ENCODE measurements at places on chromosomes 13 and 19.

GRCh38 chr13:79901336-79901735, 420.4 kb downstream of the NDFIP2 start:
- DNase-seq = no peak

DNA sequence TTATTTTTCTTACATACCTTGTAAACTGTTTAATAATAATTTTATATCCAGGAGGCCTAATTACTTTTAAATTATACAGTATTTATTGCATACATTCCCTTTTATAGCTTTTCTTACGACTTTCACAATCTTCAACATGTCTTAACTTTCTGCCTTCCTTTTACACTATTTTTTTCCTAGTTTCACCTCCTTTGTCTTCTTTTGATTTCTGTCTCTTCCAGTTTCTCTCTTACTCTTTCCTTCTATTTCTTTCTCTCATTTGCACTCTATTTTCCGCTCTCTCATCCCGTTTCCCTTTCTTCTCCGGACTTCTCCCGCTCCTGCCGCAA, 11.5 kb downstream of the ZNF552 start:
- no peak for DNase-seq

- no peak for DNase-seq
Observed at GRCh38 chr13:26847281-26847680, 86.7 kb upstream of the GPR12 start.

GRCh38 chr13:41622432-41623429, 165.4 kb downstream of the RGCC start:
- DNase-seq = no peak

GRCh38 chr13:64471916-64472315, 2758.2 kb downstream of the PCDH9 start:
- DNase-seq = no peak

DNA sequence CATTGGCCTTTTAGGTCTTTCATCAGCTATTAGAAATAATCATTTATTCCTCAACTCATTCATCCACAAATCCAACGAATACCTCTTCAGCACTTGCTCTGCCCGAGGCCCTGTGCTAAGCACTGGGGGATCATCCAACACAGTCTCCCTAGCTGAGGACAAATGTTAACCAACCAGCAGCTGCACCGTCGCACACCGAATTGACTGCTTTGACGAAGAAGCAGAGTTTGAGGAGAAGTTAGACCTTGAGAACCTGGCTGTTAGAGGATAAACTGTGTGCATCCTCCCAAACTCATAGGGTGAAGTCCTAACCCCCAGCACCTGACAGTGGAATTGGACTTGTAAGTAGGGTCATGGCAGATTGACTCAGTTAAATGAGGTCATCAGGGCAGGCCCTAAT, 170.9 kb downstream of the USP12 start:
- DNase-seq = no peak

- no peak for DNase-seq
Observed at GRCh38 chr19:40754611-40755247, 3.7 kb downstream of the SNRPA start.

- no peak for DNase-seq
Observed at GRCh38 chr19:32647361-32647760, 27.6 kb downstream of the ANKRD27 start.

DNA sequence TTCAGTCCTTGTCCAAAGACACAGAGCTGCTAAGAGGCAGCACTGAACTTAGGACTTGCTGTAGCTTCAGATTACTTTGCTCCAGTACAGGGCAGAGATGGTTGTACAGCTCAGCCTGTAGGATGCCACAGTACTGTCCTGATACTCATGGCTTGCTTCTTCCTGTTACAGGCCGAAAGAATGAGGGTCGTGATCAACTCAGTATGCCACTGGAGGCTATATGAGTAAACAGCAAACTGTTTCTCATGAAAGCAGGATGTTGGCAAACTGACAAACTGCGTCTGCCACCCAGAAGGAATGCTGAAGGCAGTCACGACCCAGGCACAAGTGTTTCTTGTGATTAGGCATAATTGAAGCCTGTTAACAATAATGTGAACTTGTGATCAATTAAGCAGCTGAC, 2.8 kb downstream of the ZNF749 start:
- DNase-seq = no peak

DNA sequence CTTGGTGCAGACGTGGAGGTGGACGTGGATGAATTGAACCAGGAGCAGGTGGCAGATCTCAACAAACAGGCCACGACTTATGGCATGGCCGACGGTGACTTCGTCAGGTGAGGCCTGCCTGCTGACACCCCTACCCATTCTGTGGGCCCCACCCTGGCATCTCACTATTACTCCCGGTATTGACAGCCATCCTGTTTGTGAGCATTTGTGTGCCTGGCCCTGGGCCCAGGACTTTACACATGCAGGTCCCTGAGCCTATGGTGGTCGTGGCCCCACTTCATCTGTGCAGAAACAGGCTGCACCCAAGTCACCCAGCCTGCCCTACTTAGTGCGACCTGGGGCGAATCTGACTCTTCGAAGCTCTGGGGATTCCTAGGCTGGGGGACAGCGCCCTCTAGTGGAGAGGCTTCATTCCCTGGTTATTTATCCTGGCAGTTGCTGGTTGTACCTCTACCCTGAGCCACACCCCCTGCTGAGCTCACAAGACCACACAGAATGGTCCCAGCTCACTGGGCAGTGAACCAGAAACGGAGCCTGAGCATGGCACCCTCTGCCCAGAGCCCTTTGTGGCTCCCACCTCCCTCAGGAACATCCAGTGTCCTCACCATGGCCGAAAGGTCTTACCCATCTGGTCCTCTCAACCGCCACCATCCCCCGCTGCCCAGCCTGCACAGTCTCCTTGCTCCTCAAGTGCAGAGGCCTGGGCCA, 16.9 kb downstream of the ZNF296 start:
- DNase-seq = peak; percentile 55

GRCh38 chr19:47511128-47511517, 3.7 kb downstream of the NAPA start:
- DNase-seq = no peak

GRCh38 chr19:33629826-33630375, 8.1 kb downstream of the CHST8 start:
- DNase-seq = no peak

DNA sequence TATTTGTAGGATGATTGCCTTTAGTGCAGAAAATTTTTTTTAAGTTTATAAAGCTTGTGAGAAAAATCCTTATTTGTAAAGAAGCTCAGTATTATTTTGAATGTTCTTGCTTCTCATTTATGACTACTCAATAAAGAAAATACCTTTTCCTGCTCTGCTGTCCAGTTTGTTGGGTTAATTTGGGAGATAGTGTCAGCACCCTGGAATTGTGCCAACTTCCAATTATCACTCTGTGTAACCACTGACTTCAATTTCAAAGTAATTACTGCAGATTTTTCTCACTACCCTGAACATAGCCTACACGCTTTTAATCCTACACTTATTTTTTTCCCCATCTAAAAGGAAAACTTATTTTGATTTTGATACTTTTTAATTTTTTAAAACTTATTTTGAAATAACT, 93.1 kb downstream of the GGACT start:
- DNase-seq = no peak

GRCh38 chr13:112959206-112959605, 9.8 kb upstream of the MCF2L start:
- DNase-seq = no peak

DNA sequence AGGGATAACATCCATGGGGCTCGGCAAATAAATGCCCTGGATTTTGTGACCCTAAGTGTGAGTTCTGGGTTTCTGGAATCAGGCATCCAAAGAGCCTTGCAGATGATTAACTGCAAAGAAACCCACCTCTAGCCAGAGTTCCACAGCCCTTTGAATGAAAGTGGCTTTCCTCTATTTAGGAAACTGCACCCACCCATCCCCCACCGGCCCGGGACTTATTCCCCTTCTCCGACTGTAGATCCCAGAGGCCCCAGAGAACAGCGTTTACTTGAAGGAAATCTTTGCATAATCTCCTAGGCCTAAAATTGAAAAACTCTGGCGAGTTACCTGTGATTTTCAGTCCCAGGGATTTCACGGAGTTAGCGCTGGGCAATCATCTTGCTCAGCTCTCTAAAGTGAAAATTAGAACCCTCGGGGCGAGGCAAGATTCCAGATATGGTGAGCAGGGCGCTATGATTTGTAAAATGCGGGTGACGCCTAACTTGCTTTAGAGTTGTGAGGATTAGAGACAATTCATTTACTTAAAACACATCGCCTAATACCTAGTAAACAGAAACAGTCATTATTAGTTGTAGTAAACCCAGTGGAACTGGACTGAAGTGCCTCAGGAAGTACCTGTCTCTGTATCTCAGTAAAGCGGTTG, 9.4 kb downstream of the URAD start:
- DNase-seq = no peak

GRCh38 chr13:78182813-78183212, 264.2 kb upstream of the EDNRB start:
- no peak for DNase-seq

Data from T1000 (cell line).